ENCODE measurements at places on chromosomes 16 and 17.

DNA sequence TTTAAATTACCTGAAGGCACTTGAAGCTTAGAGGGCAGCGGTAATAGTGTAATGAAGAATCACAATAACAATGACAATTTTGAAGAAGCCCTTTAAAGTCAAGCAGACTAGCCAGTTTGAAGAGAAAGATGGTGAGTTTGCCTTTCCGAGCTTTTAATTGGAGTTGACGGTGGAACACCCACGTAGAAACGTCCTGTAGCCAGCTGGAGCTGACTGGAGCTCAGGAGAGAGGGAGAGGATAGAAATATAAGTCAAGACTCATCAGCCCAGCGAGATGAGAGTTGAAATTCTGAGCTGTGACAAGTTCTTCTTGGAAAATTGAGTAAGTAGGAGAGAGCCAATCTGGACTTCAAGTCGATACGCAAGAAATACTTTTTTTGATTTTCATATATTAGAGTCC, 91.7 kb upstream of the CACNG3 start:
- no peak for DNase-seq

DNA sequence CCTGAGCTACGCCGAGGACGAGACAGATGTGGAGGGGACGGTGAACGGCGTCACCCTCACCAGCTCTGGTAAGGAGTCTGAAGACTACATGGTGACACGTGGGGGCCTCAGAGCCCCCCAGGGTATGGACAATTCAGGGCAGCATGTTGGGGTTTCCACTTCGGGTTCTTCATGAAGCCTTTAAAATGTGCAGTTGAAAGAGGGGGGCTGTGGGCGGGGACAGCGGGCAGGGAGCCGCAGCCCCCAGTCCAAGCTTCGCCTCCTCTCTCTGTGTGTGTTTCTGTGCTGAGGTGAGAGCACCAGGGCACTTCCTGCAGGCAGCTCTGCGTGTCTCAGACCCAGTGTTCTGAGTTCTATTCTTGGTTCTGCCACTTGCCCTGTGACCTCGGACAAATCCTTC, 24.0 kb downstream of the NMRAL1 start:
- no peak for DNase-seq

DNA sequence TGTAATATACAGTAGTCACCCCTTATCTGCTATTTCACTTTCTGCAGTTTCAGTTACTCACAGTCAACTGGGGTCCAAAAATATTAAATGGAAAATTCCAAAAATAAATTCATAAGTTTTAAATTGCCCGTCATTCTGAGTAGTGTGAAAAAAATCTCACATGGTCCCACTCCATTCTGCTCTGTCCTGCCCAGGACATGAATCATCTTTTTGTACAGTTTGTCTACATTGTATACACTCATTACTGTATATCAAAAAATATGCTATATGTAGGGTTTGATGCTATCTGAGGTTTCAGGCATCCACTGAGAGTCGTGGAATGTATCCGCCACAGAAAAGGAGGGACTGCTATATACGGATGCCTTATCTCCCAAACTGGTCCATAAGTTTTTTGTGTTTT, 16.0 kb upstream of the APPBP2 start:
- no peak for DNase-seq

- no peak for DNase-seq
These were observed 13.0 kb downstream of the TLE7 start for GRCh38 chr16:71428883-71429282.

GRCh38 chr17:1231456-1231855, 38.8 kb upstream of the BHLHA9 start:
- no peak for DNase-seq

All from activated T-helper 2 cell treated with anti-CD3 and anti-CD28 coated beads, Interferon-gamma antibody, Interleukin-2, Interleukin-4, amounts not matched to agents 10 μg/mL and 5 μg/mL and 100 μg/mL, durations not matched to agents 14 hours and 24 hours and 36 hours (primary cell).